Activated CD4-positive, CD25-positive, alpha-beta regulatory T cell treated with anti-CD3 and anti-CD28 coated beads, Interleukin-2, amount 50 U/mL, for 16 hours (primary cell): ENCODE measurements at places on chromosomes 1 and 21.

- DNase-seq: no peak
These were observed 1447.8 kb upstream of the PRMT6 start for GRCh38 chr1:105608713-105609112.

- DNase-seq: no peak
These were observed 72.7 kb downstream of the IER5 start for GRCh38 chr1:181160998-181161870.

DNA sequence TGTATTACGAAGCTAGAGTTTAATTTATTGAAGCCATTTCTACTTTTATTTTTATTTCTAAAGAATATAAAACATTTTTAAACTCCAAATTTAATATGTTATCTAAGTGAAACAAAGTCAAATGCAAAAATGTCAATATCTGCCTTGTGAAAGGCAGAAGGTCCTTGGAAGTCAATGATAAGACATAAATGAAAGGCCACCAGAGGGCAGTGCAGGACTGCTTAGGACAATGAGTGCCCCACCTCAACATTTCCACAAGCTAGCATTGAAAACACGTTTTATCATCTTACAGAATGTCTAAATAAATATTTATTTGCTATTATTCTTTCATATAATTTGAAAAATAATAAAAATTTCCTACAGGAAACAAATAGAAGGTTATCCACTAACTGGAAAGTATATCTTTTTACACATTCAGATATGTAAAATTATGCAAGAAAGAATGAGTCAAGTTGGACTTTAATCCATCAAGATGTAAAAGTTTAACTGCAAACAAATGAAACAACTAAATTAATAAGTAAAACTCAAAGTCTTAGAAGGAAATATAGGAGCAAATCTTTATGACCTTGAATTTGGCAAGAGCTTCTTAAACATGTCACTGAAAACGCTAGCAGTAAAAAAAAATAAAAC is 140.1 kb upstream of the FMN2 start:
- DNase-seq: no peak

- DNase-seq: no peak
These were observed 22.4 kb downstream of the SMYD2 start for GRCh38 chr1:214303141-214303930.

GRCh38 chr1:211581526-211581925 is 2.6 kb upstream of the SLC30A1 start:
- no peak for DNase-seq

DNA sequence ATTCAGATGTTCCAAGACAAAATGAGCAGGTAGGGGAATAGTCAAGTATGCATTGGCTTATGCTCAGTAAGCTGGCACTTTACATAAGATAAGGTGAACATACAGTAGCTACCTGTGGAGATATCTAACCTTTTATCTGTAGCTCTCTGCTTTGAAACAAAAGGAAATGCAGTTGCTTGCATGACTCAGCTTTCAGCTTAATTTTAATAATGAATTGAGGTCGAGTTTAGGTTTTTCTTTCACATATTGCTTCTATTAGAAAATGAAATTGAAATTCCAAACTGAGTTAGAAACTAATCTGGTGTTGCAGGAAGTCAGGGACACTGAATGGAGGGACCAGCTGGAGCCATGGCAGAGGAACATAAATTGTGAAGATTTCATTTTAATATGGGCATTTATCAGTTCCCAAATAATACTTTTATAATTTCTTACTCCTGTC is 8.3 kb downstream of the FRRS1 start:
- no peak for DNase-seq

GRCh38 chr1:81179242-81179641 is 621.5 kb upstream of the ADGRL2 start:
- no peak for DNase-seq

GRCh38 chr1:85502171-85502570 is 37.2 kb upstream of the DDAH1 start:
- DNase-seq: no peak

- DNase-seq: no peak
These were observed 345.8 kb upstream of the CHRM3 start for GRCh38 chr1:239040523-239040922.

GRCh38 chr1:90494748-90495282 is 222.3 kb downstream of the BARHL2 start:
- no peak for DNase-seq

DNA sequence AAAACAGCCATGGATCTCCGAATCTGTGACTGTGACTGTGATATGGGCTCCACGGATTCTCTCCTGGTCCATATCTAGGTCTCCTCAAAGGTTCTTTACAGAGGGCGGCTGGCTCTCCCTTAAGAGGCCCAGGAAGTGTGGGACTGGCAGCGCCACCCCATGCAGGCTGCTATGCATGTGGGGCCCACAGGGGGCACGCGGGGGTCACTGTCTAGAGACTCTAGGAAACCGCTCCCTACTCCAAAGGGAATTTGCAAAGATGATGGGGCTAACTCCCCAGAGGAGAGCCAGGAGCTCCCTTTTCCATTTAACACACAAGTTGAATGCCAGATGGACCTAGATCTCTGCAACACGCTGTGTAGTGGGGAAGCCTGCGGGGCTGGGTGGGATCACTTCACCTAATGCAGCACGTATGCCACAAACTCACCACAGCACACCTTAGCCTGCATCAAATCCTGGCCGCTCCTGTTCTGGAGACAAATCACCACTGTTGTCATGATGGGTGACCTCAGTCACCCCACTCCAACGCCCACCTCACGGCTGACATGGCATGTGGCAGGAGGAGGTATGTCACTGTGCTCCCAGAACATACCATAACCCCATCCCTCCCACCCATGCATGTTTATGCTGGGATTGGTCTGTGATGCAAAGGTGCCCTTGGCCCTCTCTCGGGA is 61.7 kb downstream of the SLC45A1 start:
- no peak for DNase-seq

GRCh38 chr1:222275729-222276465 is 272.0 kb downstream of the HHIPL2 start:
- DNase-seq: no peak
